ENCODE measurements at places on chromosomes 12 and 14. TPM values are rescaled to one million over a fixed set of nuclear protein-coding genes. Genes with fewer than 3 reads are reported as not detected.
A peak's percentile ranks its signal among the peaks of the same experiment; 100 is the strongest.

DENND5B gene
- total RNA-seq: 36.7 TPM

NPAS3 gene
- total RNA-seq: 1.7 TPM

DIO2 gene
- 2.8 TPM for total RNA-seq

GABARAPL1 gene
- total RNA-seq: 278 TPM

LGR5 gene
- not detected for total RNA-seq

CDKN3 gene
- total RNA-seq: 5.2 TPM

PRB4 gene
- not detected for total RNA-seq

- DNase-seq: no peak
Observed at GRCh38 chr14:56292970-56293369, 174.8 kb downstream of the PELI2 start.

GRCh38 chr12:115013236-115013981 lies 329.4 kb upstream of the TBX3 start:
- peak; percentile 40 for DNase-seq

GRCh38 chr12:388541-389141 lies 479 bp downstream of the KDM5A start:
- peak; percentile 51 for DNase-seq

GRCh38 chr12:89439941-89440340 lies 84.7 kb downstream of the GALNT4 start:
- no peak for DNase-seq

DNA sequence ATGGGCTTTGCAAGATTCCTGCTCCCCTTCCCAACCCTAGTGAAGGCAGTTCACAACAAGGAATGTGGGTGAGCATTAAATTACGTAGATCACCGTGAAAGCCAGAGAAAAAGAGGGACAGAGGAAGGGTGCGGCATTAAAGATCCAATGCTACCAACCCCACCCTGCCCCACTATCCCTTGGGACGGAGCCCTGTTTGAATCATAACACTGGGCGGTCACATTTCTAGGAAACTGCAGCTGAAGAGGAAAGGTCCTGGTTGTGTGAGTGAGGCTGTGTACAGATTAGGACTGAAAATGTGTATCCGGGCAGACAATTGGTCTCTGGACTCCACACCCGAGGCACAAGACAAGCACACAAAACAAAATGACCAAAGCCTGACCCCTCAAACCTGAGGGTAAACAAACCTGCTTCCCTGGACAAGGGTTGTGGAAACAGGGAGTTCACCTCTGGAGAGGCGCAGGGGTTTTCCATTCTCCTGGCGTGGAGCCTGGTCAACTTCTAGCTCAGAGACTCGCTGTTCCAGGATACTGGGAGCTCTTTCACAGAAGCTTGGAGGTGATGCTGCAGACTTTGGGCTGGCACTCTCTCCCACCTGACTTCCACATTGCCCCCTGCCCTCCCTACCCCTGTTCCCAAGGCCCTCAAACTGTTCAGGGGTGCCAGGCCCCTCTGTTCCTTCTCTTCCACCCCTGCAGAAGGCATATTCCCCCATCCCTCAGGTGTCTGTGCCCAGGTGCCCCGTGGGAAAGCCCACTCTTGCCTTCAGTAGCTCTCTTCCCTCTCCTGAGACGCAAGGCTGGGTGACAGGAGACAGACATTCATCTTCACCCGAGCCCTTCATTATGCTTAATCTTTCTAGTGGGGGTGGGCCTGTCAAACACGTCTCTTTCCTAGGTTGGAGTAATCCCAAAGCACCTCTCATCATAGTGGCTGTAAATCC lies 16.5 kb downstream of the NINJ2 start:
- DNase-seq: peak; percentile 78

DNA sequence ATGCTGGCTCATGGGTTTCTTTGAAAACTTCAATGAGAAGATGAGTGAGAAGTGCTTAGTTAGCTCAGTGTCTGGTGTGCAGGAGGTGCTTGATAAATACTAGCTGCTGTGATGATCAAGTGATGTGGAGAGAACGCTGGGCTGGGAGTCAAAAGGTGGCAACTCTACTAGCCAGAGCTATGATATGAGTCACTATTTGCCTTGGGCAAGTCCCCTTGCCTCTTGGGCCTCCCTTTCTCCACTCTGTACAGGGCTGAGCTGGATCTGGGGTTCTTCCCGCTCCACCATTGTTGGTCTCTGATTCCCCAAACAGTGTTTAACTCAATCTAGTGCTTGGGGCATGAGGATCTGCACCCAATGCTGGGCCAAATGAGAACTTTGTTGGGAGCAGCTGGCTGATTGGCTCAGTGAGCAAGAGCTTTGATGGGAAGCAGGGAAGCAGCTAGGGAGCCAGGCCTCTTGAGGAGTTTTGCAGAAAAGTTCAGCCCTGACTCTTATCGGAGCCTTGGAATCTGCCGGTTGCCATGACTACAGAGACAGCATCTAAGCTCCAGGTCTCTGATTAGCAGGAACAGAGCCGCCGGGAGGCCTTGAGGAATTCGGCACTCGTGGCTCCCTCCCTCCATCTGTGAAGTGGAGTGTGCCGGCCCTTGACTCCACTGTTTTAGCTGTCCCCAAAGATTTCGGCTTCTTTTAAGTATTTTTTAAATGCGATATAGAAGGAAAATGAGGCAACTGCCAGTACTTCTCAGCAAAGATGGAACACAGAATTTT lies 82.1 kb upstream of the HSPB8 start:
- DNase-seq: no peak

DNA sequence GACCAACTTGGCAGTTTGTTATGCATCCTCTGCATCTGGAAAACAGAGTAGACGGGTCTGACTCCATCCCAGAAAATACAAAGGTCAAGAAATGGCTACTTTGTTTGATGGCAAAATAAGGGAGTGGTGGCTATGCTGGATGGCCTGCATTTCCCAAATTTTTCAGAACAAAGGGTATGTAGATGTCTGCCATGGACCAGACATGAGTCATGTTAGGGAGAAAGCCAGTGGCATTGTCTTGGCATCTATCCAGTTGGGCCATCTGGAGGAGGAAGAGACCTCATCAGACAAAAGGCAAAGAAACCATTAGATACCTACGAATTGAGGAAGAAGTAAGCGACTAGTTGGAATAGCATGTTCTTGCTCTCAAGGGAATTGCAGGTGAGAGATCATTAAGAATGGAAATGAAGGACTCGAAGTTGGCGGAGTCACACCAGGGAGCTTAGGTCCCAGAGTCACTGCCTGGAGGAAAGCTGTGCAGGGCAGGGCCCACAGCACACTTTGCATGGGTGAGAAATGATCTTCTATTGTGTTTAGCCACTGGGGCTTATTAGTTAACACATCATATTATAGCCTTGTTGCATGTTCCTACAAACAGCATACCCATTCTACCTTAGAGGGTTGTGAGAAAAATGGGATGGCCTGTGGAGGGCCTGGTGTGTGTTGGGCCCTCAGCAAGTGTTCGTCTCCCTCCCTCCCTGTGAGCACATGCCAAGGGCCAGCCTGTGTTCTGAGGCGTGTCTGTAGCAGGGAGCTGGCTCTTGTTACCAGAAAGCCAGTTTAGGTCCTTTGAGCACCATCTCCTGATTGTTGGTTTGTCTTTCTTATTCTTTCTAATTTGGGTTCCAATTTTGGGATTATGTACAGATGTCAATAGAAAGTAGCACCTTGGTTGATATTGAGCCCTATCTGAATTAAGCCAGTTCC lies 119.4 kb downstream of the KTN1 start:
- no peak for DNase-seq

GRCh38 chr14:71576472-71576871 lies 355.8 kb upstream of the RGS6 start:
- no peak for DNase-seq

DNA sequence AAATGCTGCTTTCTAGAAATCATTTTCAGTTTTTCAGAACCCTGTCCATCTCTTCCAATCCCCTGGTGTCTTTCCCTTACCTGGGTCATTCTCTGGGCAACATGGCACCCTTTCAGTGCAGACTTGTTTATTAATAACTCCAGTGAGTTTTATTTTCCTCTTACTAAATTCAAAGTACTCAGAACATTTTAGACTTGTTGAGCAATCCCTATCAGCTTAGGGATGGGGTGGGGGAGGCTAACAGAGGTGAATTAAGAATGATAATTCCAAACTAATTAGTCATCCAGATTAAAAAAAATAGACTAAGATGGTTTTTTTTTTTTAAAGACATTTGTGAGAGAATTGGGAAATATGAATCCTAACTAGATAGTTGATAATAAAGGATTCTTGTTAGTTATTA lies 10.7 kb downstream of the GPRC5A start:
- DNase-seq: no peak

DNA sequence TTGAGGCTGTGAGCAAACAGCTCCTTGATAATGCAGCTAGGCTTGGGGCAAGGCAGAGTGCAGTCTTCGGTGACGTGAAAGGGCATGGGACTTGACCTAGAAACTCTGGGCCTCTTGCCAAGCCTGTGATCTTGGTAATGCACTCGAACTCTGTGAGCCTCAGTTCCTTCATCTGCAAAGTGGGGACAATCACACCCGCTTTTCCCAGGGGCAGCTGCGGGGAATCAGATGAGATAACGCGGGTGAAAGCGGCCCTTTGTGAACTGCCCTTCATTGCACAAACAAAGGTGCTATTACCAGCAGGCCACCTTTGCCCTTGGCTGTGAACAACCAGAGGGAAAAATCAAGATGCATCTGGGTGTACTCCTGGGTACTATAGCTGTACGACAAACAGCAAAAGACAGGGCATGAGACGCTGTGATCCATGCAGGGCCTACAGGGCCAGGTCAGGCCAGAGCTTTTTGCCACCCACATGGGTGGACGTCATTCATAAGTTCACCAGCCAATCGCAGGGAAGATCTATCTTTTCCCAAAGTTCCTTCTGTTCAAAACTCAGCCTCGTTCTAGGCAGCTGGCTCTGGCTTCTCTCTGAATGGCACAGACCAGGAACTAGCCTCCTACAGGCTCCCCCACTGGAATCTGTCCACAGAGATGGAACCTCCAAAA lies 3.2 kb downstream of the MSI1 start:
- DNase-seq: no peak

GRCh38 chr12:26122061-26122680 lies 2.7 kb downstream of the BHLHE41 start:
- DNase-seq: peak; percentile 60

DNA sequence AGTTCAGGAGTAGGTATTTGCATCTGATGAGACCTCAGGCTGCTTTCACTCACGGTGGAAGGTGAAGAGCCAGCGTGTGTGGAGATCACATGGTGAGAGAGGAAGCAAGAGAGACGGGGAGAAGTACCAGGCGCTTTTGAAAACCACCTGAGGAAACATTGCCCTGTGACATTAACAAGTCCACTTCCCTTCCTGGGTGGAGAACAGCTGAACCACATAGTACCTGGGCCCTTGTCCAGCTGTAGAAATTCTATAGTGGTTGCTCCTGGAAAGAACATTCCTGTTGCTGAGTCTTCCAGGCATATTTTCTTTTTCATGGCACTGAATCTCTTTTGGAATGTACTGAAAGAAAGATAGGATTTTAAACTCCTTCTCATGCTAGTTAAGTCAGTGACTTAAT lies 87.3 kb upstream of the RIN3 start:
- no peak for DNase-seq

GRCh38 chr14:70663707-70664179 lies 22.0 kb downstream of the TTC9 start:
- no peak for DNase-seq

- DNase-seq: no peak
Observed at GRCh38 chr12:128789356-128789929, 34.3 kb downstream of the SLC15A4 start.

GRCh38 chr12:125143491-125143890 lies 78.3 kb downstream of the AACS start:
- DNase-seq: peak; percentile 84

GRCh38 chr14:80434574-80435321 lies 223.4 kb upstream of the DIO2 start:
- no peak for DNase-seq

DNA sequence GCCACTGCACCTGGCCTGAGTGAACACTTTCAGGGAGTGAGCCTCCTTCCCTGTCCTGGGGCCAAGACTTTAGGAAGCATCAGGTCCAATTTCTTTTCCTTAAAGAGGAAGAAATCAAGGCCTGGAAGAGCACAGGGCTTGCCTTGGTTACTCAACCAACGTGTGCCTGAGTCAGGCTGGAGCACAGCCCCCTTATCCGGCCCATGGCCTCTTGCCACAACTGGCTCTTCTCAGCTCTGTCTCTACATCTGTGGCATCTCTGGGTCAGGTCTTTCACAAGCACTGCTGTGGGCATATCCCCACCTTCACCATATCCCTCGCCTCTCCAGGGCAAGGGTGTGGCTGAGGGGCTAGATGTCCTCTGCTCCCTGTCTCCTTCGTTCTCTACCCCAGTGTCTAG lies 6.8 kb downstream of the MYH6 start:
- peak; percentile 37 for DNase-seq

- DNase-seq: no peak
Observed at GRCh38 chr12:112124918-112125249, 476 bp upstream of the TRAFD1 start.

DNA sequence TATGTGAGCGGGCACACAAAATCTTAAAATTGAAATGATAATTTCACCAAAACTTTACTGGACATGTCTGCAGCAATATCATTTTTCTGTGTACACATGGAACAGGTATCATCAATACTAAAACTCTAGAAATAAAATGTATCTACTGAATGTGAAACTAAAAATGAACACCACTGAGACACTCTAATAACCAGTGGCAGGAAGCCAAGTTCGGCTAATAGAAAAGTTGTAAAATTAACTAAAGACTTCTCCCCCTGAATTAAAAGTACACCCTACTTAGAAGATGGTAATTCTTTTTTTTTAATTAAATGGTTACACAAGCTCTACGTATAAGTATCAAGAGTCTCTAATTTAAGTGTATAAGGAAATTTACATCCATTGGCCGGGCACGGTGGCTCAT lies 227.2 kb downstream of the MED13L start:
- DNase-seq: no peak

- no peak for DNase-seq
Observed at GRCh38 chr14:62031504-62031903, 269.3 kb downstream of the SNAPC1 start.

- no peak for DNase-seq
Observed at GRCh38 chr12:100201604-100202423, 1.2 kb downstream of the ACTR6 start.

All from Right ventricle myocardium superior (tissue), 1 donor.